Upper lobe of right lung (tissue), 1 donor: ENCODE measurements at places on chromosomes 3 and 15.
A peak's percentile ranks its signal among the peaks of the same experiment; 100 is the strongest.

DNA sequence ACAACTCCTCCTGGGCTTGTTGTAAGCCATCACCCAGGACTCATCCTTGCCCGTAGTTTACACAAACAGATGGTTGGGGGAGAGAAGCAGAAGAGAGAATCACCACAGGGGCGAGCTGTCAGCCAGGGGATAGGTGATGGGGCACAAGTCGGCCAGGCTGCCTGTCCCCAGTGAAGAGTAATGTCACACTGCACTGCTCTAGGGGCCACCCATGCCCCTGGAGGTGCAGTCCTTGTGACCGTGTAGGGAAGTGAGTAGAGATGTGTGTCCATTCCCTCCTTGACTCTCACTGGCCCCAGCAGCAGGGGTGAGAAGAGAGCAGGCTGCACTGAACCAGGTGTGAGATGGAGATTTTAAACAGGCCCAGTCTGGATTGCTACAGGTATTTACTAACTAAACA is 17.1 kb upstream of the PRSS50 start:
- DNase-seq = no peak

DNA sequence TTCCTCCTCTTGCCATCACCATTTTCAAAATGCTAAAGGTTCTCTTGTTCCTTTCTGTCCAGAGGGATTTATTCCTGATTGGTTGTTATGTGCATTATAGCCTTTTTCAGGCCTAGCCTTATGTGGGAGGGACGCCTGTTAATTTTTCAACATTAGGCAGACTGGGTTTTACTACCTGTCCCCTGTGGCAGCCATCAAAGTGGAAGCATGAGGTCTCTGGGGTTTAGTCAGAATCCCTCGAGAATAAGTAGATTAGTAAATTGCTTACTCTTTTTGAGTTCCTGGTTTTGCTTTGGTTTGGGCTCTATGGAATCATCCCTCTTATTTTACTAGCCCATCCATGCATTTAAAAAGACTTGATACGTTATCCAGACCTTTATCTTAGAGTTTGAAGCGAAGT is 32.4 kb downstream of the PAK2 start:
- no peak for DNase-seq

GRCh38 chr15:64305261-64305660 is 50.7 kb downstream of the CSNK1G1 start:
- DNase-seq = no peak

GRCh38 chr15:57665939-57666338 is 40.6 kb upstream of the POLR2M start:
- no peak for DNase-seq

DNA sequence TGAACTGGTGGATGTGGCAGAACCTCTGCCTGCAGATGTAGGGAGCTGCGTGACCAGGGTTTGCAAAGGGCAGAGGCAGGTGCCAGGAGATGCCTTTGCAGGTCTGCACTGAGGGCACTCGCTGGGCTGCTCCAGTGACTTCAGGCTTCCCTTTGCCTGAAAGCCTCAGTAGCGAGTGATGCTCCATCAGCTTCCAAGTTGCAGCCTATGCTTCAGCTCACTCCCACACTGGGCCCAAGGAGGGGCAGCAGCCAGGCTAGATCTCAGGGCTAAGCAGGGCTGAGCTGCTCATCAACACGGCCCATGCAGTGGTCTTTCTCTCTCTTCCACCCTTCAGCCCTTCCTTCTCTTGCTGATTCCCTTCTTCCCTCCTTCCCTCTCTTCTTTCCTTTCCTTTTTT is 78.3 kb upstream of the RGMA start:
- DNase-seq = no peak

DNA sequence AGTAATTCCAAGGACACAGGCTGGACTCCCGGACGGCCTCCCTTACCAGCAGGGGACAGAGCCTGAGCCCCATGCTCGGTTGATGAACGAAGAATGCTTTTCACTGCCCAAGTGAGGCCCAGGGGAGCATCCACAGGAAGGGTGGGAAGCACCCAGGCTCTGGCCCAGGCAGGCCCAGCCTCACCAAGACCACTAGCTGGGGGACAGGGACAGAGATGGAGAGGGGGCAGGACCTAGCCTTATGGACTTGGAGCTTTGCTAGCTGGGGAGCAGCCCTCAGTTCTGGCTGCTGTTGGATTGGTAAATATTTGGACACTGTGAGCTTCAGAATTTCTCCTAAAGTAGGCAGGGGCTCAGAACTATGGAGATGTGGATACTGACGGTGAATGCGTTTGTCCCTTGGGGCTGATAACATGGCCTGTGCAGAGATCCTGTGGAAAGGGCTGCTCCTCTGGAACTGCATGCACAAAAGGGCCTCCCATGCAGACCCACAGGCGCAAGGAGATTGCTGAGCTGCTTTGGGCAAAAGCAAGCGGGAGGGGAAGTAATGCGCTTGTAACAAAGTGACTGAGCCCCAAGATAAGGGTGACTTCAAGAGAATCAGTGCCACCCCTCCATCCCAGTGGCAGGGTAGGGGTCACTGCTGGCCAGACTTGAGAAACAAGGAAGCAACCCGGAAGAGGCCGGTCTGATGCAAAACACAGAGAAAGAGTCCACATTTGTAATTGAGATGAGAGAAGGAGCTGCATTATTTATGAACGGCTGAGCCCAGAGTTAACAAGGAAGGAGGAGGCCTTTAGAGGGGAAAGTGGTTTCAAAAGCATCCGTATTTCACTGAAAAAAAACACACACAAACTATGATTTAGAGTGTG is 70.1 kb upstream of the MEF2A start:
- DNase-seq = no peak

- no peak for DNase-seq
Measured at GRCh38 chr15:58980351-58980939, 7.0 kb upstream of the RNF111 start.

GRCh38 chr15:46222826-46223225 is 588.0 kb downstream of the SQOR start:
- no peak for DNase-seq

- DNase-seq = no peak
Measured at GRCh38 chr15:42011074-42011473, 9.8 kb downstream of the PLA2G4E start.

- no peak for DNase-seq
Measured at GRCh38 chr3:78154521-78155186, 1114.8 kb downstream of the ROBO2 start.

GRCh38 chr3:47034868-47035489 is 55.5 kb downstream of the NBEAL2 start:
- DNase-seq = no peak

- no peak for DNase-seq
Measured at GRCh38 chr15:100353449-100353848, 11.7 kb upstream of the ADAMTS17 start.

- no peak for DNase-seq
Measured at GRCh38 chr15:50881121-50882048, 27.1 kb upstream of the AP4E1 start.

DNA sequence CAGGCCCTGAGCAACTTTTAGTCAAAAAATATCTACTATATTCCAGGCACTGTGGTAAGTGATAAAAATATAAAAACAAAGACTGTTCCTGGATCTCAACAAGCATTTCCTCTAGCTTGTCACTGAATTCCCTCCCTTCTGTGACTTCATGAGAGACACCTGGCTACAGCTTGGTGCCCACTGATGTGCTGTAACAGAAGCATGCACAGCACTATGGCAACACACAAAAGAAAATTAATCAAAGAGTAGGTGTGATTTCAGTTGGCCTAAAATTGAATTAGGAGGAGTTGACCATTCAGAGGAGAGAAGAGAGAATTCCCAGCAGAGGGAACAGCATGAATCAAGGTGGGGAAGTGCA is 158.9 kb upstream of the LPP start:
- no peak for DNase-seq

DNA sequence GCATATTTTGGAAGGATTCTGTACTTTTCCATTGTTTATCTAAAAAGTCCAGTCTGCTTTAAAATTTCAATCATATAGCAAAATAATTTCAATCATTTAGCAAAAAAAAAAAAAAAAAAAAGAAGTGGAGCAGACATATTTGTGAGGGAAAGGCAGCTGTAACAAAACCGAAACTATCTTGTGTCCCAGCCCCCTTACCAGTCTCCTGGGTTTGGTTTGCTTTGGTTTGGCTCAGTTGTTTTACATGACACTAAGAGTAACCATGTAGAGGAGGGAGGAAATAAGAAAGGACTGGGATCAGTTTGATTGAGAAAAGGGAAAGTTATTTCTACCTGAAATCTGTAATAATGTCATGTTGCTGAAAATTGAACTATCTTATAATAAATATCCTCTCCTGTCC is 158.8 kb upstream of the GADL1 start:
- no peak for DNase-seq

- no peak for DNase-seq
Measured at GRCh38 chr3:42662037-42662812, 8.7 kb downstream of the ZBTB47 start.

DNA sequence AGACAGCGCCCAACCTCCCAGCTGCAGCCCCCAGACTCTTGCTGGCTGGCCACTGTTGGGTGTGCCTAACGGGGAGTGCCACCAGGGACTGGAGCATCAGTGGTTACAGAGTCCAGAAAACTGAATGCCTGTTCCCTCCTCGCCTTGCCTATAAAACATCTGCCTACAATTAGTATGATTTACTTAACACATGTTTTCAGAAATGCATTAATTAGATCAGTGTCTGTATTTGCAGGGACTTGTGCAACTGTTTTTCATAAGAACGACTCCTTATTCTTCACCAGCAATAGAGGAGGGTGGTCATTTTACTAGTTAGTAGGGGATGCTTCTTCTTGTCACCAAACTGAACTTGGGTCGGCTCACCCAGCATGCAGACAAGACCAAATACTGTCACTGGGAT is 248.7 kb downstream of the GABRG3 start:
- no peak for DNase-seq

- DNase-seq = no peak
Measured at GRCh38 chr3:192947421-192947820, 29.8 kb upstream of the MB21D2 start.

DNA sequence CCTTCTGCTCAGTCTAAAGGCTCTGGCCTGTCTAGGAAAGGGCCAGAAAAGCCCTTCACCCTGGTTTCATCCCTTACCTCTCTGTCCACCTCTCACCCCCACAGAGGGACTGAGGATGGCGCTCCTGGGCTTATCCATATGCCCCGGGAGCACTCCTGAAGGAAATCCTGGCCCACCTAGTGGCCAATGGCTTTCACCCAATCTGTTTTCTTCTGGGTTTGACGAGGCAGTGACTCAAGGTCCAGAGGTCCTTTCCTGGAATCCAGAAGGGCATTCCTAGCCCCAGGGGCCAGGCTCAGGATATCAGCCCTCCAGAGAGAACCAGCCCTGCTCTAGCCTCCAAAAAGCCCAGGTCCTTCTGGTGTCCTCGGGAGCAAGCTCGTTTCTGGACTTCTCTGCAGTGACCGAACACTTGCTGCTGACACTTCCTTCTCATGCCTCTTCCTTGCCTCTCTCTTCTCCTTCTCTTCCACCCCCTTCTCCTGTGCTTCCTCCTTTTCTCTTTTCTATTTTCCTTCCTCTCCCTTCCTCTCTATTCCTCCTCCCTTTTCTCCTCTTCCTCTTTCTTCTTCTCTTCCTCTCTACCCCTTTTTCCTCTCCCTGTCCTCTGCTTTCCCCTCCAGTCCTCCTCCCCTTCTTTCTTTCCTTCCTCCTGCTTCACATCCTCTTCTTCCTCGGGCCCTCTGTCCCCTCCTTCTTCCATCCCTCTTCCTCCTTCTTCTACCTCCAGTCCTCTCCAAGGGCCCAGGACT is 59.6 kb downstream of the RHCG start:
- DNase-seq = no peak

DNA sequence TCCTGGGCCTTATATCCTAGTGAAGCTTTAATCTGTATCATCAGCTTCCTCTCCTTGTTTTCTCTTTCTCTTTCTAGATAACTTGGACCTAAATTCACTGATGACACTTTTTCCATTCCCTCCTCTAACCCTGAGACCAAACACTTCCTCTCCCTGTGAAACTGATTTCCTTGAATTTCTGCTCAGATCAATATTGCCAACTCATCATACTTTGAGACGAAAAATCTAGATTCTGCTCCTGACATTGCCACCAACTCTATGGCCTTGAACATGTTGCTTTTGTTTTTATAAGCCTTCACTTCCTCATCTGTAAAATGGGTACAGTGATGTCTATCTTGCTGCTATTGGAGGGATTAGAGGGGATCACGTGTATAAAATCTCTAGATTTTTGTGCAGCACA is 42.7 kb upstream of the RASGRF1 start:
- no peak for DNase-seq

- peak; percentile 68 for DNase-seq
Measured at GRCh38 chr3:107525644-107526305, 3.0 kb downstream of the BBX start.

GRCh38 chr15:70853318-70853972 is 512 bp downstream of the LARP6 start:
- no peak for DNase-seq

- no peak for DNase-seq
Measured at GRCh38 chr3:63067999-63068645, 192.9 kb upstream of the CADPS start.

DNA sequence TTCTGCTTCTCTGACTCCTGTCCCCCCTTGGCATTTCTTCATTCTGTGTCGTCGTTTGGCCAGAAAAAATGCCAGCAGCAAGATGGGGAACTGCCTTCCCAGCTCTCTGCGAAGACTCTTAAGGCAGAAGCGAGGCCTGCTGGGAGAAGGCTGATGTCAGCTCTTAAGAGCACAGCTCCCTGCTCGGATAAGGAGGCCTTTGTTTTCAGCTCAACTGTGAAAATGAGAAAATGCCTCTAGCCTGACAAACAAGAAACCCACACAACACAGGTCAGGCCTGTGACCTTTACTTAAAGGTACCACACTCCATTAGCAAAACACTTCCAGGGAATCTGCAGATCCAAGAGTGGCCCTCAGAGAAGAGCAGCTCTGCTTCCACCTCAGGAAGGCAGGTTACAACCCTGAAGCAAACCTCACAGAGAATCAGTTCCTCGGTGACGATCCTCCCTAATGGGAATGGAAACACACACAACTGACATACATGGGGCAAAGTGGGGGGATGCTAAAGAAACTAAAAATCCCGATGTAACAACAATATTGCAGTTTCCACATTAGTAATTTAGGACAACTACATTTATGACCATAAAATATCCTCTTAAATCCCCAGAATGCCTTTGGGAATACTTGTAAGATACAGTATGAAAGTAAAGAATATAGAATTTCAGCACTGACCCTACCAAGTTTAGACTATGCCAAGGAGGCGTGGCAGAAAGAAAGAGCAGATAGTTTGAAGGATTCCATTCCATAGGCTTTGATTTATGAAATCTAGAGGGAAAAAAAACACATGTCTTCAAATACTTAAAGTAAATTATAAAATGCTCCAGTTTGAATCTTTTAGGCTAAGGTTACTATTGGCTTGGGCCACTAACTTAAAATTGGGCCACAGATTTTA is 52.1 kb downstream of the VGLL4 start:
- no peak for DNase-seq

GRCh38 chr3:11995120-11995519 is 9.1 kb upstream of the SYN2 start:
- no peak for DNase-seq

- DNase-seq = no peak
Measured at GRCh38 chr3:42189001-42189460, 77.0 kb downstream of the CCK start.
